CD4-positive, alpha-beta T cell treated with Interleukin-1 beta for 1 hour (primary cell): ENCODE measurements at places on chromosomes 16 and 17.

- DNase-seq, result no peak
Measured at GRCh38 chr16:86823125-86823524, 244.8 kb downstream of the FOXL1 start.

GRCh38 chr17:70072546-70073309 is 2.3 kb upstream of the KCNJ16 start:
- no peak for DNase-seq

GRCh38 chr16:2194852-2195321 is 1.5 kb downstream of the CASKIN1 start:
- peak; percentile 64 for DNase-seq

GRCh38 chr16:60739737-60740683 is 1296.2 kb downstream of the CDH8 start:
- DNase-seq, result no peak

DNA sequence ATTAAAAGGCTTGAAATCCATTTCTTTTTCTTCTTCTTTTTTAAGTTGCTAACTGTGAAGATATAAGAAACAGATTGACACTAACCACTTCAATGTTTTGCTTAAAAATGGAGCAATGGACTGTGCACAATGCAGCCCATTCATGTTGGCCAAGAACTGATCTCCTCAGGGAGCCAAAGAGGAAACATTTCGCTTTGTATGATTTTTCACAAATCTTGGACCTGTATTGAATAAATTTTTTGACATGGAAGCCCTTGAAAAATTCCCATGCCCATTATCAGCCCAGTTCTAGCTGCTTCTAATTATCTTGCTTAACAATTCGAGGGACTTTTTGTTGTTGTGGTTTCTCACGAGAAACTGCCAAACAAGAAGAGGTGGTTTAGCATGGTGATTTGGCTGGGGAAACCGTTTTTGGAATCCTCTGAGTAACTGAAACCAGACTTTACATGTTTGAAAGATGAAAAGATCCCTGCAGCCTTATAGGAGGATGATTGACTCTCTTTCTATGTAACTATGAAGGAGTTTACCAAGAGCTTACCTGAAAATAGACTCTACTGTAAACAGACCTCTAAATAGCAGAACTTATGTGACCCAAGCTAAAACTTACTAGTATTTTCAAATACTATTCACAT is 1389.4 kb upstream of the GOT2 start:
- DNase-seq, result no peak

DNA sequence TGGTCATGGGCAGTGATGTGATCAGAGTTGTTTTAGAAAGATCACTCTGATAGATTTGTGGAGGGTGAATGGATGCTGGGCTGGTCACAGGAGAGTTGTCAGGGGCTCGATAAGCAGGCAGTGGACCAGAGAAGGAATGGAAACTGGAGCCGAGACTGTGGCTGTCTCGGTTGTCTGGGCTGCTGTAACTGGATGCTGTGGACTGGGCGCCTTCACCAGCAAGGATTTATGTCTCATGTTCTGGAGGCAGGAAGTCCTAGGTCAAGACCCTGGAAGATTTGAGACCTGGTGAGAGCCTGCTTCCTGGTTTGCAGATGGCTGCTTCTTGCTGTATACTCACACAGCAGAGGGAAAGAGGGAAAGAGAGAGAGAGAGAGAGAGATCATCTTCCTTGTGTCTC is 203.6 kb downstream of the HS3ST4 start:
- no peak for DNase-seq

DNA sequence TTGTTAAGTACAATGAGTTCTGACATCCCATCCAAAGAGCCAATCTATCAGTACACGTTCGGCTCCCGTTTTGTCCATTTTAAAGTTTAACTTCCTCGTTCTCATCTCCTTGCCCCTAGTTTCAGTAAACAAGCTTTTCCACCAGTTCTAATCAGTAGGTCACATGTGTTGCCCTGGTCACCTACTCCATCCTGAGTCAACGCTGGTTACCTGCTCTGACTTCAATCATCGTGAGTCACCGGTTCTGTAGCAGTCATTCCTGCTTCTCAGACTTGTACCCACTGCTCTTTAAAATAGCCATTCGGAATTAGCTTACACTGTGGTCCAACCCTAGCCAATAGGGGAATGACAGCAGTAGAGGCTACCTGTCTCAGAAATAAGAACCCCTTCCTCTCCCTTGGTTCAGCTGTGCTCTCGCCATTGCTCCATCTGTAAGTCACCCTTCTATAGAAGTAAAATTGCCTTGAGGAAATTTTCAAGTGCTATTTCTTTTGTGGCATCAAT is 191.0 kb downstream of the CPPED1 start:
- DNase-seq, result no peak

- DNase-seq, result no peak
Measured at GRCh38 chr17:15926039-15926740, 18.7 kb upstream of the ADORA2B start.

DNA sequence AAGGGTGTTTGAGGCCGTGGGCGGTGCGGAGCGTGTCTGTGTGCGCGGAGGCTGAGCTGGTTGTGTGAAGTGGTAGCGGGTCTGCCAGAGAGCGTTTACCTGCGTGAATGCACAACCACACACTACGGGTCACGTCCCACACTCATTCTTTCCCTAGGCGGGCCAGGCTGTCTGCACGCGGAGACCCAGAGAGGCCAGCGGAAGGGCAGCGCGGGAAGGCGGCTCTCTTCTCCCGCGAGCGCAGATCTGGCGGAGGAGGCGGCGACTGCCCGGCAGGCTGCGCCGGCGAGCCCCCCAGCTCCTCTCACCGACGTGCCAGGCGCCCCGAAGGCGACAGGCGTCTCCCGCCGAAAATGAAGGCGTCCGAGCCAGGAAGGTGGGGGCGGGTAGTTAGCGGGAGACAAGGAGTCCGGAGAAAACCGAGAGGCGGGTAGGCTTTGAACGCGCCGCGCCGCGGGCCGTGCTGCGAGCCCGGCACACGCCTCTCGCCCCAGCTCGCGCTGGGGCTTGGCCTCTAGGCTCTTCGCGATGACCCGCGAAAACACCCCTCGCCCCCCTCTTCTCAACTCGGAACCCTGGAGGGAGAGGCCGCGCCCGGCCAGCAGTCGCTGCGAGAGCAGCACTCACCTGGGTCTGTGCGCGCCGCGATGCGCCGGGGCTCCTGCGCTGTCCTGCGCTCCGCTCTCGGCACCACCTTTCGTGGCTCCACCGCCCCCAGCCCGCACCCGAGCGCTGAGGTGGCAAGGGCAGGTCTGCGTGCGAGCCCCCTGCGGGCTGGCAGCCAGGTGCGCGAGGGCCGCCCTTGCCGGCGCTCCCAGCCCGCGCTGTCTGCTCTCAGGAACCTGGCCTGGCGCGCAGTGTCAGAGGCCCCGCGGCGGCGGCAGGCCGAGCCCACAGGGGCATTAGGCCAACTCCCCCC is 2.0 kb upstream of the FOXF1 start:
- DNase-seq, result no peak

DNA sequence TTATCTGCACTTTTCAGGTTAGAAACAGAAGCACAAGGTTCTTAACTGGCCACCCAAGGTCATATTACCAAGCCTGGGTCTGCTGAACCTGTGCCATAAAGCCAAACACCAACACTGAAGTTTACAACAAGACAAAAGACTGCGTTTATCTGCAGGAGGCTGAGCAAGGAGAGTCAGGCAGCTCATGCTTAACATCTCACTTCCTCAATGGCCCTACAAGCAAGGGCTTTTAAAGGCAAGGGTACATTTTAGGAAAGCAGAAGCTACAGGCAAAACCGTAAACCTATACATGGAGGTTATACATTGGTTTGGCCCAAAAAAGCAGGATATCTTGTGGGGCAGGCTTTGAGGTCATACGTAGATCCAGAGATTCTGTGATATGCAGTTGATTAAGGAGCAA is 91.2 kb downstream of the GNAO1 start:
- DNase-seq, result peak; percentile 9

DNA sequence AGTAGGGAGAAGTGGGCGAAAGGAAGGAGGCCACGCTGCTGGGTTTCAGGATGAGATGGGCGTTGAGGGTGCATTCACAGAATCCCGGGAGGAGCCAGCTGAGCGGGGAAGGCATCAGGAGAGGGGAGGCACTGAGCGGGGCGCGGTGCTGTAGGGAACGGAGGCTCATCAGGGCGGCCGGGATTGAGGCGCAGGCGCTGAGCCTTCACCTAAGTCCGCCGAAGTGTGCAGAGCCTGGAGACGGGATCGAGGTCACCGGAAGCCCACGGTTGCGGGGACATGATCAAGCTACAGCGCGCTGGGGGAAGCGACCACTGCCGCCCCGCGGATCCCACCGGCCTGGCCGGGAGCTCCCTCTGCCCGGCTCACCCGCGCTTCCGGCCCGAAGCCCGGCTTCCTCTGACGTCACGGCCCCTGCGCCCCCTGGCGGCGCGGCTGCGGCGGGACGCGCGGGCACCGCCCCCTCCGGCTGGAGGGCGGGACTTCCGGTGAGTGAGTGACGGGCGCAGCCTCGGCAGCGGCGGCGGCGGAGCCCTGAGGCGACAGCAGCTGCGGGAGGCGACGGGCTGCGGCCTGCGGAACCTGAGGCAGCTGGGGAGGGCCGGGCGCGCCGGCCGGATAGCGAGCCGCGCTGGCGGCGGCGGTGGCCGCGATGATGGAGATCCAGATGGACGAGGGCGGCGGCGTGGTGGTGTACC is at the start of gene MAPK8IP3:
Gene MAPK8IP3 (plus strand): TSS at position 508 of the 698 bp plus-strand sequence. CDS start 145 bp downstream, at position 653.
- DNase-seq, result peak; percentile 96

DNA sequence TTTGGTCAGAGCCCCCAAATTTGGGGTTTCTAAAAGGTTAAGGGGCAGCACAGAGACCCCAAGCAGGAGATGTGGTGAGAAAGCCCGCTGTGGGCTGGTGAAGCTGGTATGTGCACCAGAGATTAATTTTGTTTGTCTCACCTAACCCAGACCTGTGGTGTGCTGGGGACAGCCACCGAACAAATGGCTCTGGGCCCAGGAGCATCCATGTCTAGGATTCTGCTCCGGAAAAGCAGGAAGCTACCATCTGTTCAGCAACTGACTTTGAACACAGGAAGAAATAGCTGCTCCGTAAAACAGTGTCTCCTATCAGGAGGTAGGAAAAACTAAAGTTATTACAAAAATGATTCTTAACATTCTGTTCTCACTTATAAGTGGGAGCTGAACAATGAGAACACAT is 2.7 kb upstream of the ZP2 start:
- no peak for DNase-seq
